ENCODE measurements at places on chromosomes 5 and 9. TPM values are rescaled to one million over a fixed set of nuclear protein-coding genes. Genes with fewer than 3 reads are reported as not detected.

DNA sequence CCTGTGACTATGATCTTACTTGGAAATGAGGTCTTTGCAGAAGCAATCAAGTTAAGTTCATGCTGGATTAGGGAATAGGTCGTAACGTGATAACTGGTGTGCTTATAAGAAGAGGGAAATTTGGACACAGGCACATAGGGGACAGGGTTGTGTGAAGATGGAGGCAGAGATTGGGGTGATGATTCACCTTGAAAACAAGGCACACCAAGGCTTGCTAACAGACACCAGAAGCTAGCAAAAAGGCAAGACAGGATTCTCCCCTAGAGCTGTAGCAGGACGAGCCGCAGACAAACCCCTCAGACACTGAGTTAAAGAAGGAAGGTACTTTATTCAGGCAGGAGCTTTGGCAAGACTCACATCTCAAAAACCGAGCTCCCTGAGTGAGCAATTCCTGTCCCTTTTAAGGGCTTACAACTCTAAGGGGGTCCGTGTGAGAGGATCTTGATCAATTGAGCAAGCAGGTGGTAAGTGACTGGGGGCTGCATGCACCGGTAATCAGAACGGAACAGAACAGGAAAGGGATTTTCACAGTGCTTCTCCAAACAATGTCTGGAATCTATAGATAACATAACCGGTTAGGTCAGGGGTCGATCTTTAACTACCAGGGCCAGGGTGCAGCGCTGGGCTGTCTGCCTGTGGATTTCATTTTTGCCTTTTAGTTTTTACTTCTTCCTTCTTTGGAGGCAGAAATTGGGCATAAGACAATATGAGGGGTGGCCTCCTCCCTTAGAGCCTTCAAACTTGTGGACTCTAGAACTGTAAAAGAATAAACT, 57.5 kb upstream of the S1PR3 start:
- no peak overlapping the region for H3K4me3 ChIP-seq
- DNase-seq: no peak
- H3K36me3 ChIP-seq: no peaks in the 10 kb centered on the region
- H3K27ac ChIP-seq: no peak overlapping the region

DNA sequence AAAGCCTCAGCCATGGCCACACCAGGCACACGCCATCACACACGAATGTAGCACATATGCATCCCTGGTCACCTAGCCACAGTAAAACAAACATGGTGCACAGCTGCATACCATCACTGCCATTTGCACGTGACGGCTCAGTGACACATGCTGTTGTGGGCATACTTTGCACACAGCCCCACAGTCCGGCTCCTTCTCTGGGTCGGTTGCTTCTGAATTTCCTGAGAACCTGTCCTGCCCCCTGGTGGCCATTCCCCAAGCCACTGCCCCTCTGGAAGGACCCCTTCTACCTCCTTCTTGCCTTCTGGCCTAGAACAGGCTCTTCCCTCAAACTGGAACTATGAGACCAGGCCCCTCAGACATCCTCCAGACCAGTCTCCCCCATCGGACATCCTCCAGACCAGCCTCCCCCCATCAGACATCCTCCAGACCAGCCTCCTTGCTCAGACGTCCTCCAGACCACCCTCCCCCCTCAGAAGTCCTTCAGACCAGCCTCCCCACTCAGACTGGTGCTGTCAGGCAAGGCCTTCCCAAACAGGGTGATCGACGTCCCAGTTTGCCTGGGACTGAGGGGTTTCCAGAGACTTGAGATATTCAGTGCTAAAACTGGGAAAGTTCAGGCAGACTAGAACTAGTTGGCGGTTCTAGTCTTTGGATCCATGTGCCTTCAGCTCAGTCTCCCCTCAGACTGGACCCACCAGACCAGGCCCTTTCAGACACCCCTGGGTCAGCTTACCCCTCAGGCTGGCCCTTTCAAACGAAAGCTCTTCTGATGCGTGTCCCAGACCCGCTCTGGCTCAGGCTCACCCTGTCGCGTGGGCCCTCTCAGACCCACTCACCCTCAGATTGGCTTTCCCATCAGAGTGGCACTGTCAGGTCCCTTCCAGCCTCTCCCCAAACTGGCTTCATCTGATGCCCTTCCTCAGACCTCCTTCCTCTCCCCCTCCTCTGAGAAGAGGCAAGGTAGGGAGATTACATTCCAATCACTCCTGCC, 24.3 kb upstream of the ENHO start:
- H3K4me1 ChIP-seq: no peaks in the 10 kb centered on the region
- no peaks in the 10 kb centered on the region for H3K36me3 ChIP-seq
- H3K4me3 ChIP-seq: no peak overlapping the region

DNA sequence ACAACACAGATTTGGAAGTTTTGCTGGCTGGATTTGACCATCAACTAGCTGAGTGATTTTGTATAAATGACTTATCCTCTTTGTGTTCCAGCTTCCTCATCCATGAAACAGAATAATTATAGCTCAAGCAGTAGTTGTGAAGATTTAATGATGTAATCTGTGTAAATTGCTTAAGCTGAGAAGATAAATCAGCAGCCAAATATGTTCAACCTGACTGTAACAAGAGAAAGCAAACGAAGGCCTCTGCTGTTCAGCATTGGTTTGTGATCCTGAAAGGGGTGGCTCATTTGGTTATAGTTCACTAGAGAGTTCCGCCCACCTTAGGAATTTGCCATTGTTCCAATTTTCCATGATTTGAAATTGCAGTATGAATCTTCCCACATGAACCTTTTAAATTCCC, 75.7 kb upstream of the CCDC112 start:
- H3K27me3 ChIP-seq: no peaks in the 10 kb centered on the region
- H3K4me3 ChIP-seq: no peak overlapping the region
- no peaks in the 10 kb centered on the region for H3K36me3 ChIP-seq
- DNase-seq: no peak
- peaks cover 8% of the 10 kb centered on the region for H3K4me1 ChIP-seq

Gene SLC6A3
- total RNA-seq: 0.46 TPM

Gene LMBRD2
- 3.9 TPM for total RNA-seq

GRCh38 chr9:5231212-5231611, at the start of gene INSL4:
Gene INSL4, plus strand, starts transcription at chr9:5231419. Its CDS starts 105 bp downstream, at chr9:5231524.
- H3K36me3 ChIP-seq: no peaks in the 10 kb centered on the region
- no peaks in the 10 kb centered on the region for H3K4me1 ChIP-seq
- no peaks in the 10 kb centered on the region for H3K27me3 ChIP-seq
- H3K27ac ChIP-seq: no peak within 1 kb of the TSS
- H3K4me3 ChIP-seq: no peak within 1 kb of the TSS

DNA sequence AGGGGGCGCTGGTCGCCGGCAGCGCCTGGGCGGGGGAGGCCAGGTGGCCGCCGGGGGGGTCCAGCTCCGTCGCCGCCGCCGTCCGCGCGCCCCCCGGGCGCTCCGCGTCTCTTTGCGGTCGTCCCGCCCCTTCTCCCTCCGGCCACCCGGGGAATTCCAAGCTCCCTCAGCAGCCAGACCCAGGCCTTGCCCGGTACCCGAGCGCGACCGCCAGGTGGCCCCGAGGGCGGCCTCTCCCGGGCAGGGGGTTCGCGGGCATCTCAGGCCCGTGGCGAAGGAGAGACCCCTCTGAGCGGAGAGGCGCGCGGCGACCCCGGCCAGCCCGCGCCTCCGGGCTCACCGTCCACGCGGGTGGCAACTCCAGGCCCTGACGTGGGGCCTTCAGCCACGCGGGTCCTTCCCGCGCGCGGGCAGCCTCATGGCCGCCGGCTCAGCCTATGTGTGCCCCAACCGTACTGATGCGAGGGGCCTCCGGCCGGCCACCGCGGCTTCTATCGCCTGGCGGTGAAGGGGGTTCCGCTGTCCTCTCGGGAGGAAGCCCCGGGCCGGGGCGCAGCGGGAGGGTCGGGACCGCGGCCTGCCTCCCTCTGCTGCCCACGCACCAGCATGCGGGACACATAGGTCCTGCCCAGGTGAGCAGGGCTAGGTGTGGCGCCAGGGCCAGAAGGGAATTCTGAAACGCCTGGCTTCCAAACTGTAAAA, 529 bp upstream of the NRARP start:
- DNase-seq: no peak
- H3K27ac ChIP-seq: no peak overlapping the region
- peaks cover 59% of the 10 kb centered on the region for H3K4me1 ChIP-seq
- no peaks in the 10 kb centered on the region for H3K36me3 ChIP-seq
- peaks cover 16% of the 10 kb centered on the region for H3K27me3 ChIP-seq
- H3K4me3 ChIP-seq: peak overlapping the region; percentile 42

Gene HAVCR2
- 0.11 TPM for total RNA-seq

DNA sequence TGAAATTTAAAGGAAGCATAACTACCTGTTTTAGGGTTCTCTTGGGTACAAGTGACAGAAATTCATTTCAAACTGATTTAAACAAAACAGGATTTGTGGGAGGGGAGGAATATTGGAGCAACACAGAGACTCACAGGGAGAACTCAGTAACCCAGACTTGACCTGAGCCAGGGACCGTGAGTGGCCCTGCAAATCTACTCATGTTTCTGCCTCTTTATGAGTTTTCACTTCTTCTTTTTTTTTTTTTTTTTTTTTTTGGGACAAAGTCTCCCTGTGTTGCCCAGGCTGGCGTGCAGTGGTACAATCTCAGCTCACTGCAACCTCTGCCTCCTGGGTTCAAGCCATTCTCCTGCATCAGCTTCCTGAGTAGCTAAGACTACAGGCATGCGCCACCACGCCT, 405.6 kb upstream of the ZNF608 start:
- no peaks in the 10 kb centered on the region for H3K36me3 ChIP-seq
- no peak overlapping the region for H3K27ac ChIP-seq
- DNase-seq: no peak
- no peaks in the 10 kb centered on the region for H3K27me3 ChIP-seq

DNA sequence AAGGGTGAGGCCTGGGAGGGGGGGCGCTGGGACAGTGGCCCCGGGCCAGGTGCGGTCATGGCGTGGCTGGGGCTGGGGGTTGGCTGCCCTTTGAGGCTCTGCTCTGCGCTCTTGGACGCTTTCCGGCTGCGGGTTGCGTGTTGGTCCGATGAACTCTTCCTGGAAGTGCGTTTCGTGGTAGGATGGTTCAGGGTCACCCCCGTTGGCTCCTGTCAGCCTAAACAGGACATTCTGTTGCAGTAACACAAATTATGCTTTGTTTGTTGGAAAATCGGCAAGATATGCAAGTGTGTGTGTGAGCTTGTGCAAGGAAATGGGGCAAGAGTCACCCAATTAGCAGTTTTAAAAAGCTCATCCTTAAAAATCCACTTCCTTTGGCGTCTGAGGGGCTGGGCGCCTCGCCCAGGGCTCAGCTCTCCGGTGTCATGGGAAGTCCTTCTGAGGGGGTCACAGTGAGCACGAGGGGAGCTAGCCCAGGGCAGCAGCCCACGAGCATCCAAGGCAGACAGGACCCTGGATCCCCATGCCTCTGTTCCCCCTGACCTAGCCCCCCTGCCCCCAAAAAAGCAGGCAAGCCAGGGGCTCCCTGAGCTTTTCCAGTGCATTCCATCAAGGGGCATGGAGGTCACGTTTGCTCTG, 22.2 kb upstream of the RNU6ATAC start:
- H3K4me3 ChIP-seq: no peak overlapping the region
- peaks cover 5% of the 10 kb centered on the region for H3K27me3 ChIP-seq
- DNase-seq: no peak
- H3K36me3 ChIP-seq: no peaks in the 10 kb centered on the region
- H3K27ac ChIP-seq: no peak overlapping the region

- no peak overlapping the region for H3K4me3 ChIP-seq
- DNase-seq: no peak
- H3K4me1 ChIP-seq: no peaks in the 10 kb centered on the region
- no peaks in the 10 kb centered on the region for H3K36me3 ChIP-seq
Measured at GRCh38 chr9:111678293-111678692, 16.9 kb downstream of the GNG10 start.

All from H1 (cell line).